Hepatocyte (in vitro differentiated cells): ENCODE measurements at places on chromosomes 6 and 20. TPM values are rescaled to one million over a fixed set of nuclear protein-coding genes. Genes with fewer than 3 reads are reported as not detected.

- no peak for DNase-seq
- H3K4me3 ChIP-seq: no peak overlapping the region
- no peaks in the 10 kb centered on the region for H3K27me3 ChIP-seq
- no peaks in the 10 kb centered on the region for H3K36me3 ChIP-seq
- no peak overlapping the region for H3K27ac ChIP-seq
- H3K4me1 ChIP-seq: no peaks in the 10 kb centered on the region
Observed at GRCh38 chr6:155517294-155517693, 61.7 kb upstream of the NOX3 start.

DNA sequence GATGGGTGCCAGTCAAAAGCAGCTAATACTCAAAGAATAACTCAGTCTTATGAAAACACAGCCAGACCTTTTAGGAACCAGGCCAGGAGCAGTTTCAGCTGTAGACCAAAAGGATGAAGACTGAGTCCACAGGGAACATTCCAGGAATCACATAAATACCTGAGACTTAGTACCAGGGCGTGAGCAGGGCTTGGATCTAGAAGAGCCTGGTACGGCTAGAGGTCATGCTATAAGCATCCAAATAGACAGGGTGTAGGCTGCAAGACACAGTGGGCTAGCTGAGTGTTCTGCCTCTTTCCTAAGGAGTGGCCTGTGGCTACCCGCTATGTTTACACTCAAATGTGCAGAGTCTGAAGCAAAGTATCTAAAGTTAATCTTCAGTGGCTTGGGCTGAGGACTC is 29.5 kb upstream of the LRRC1 start:
- peak overlapping the region; percentile 73 for H3K27ac ChIP-seq
- H3K4me1 ChIP-seq: peaks cover 4% of the 10 kb centered on the region
- H3K4me3 ChIP-seq: no peak overlapping the region
- no peaks in the 10 kb centered on the region for H3K36me3 ChIP-seq
- H3K27me3 ChIP-seq: no peaks in the 10 kb centered on the region

DNA sequence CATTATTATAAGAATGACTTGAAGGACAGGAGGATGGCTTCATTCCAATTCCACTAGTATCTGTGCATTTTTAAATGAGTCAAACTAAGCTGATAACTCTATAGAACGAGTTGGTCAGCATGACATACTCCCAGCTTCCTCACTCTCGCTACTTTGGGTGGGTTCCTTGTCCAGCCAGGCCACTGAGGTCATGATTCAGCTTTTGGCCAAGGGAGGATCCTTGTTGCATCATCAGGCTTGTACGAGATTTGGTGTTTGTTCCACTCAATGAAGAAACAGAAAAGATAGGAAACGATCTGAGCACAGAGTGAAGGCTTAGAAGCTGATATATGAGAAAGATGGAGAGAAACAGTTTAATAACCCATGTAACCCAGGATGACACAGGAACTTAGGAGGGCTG is 19.8 kb downstream of the NEDD9 start:
- H3K27ac ChIP-seq: no peak overlapping the region
- no peak for DNase-seq
- peaks cover 25% of the 10 kb centered on the region for H3K4me1 ChIP-seq
- H3K4me3 ChIP-seq: no peak overlapping the region

Gene IYD
- 8.5 and 10.0 TPM in 2 replicates for total RNA-seq

DNA sequence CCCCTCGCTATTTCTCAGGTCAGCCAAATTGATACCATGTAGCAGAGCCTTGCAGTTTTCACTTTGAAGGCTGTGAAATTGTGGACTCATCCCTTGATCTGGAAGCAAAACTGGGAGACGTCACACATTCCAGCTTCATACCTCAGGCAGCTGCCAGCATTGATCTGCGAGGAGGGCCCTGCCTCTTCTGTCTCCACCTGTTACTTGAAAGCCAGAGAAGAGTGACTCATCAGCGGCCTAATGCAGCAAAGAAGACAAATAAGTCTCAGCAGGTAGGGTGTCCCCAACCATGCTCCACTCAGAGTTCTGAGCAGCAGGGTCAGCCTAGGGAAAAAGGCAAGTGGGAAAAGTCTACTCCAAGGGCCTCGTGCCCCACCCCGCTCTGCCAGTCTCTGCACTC is 69.4 kb upstream of the BMP2 start:
- no peaks in the 10 kb centered on the region for H3K27me3 ChIP-seq
- peak overlapping the region; percentile 93 for H3K27ac ChIP-seq
- DNase-seq: peak; percentile 84
- H3K4me3 ChIP-seq: no peak overlapping the region
- H3K4me1 ChIP-seq: peaks cover 25% of the 10 kb centered on the region

GRCh38 chr6:25314509-25315175 is 35.5 kb downstream of the CARMIL1 start:
- H3K27me3 ChIP-seq: no peaks in the 10 kb centered on the region
- H3K4me1 ChIP-seq: peaks cover 47% of the 10 kb centered on the region
- DNase-seq: no peak
- H3K36me3 ChIP-seq: no peaks in the 10 kb centered on the region

DNA sequence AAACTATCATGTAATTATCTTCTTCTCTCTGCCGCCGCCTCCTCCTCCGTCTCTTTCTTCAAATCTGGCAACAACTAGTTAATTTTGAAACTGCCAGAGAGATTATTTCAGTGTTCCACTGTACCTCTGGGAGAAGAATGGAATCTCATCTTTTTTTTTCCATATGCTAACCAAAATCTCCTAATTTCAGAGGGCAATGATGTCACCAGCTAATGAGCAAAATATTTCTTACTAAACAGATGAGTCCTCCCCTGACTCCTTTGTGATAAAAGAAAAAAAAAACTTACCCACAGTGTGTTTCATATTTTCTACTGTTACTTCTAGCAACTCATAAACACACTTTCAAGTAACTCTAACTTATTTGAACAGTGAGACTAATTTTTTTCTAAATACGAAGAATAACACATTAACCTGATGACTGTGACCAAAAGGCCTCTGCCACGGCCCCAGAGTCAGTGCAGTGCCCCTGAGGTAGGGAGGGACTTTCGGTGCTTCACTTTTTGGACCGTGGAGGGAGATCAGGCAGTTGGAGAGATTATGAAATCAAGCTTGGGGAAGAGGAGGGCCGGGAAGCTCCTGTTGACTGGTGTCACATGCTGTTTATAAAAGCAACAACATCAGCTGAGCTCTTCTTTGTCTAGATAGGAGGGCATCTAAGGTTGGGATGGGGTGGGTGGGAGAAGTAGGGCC is 159.6 kb downstream of the SASH1 start:
- no peak overlapping the region for H3K4me3 ChIP-seq
- no peak for DNase-seq
- no peaks in the 10 kb centered on the region for H3K36me3 ChIP-seq

Gene SCAF8
- total RNA-seq: 35.6 and 38.5 TPM in 2 replicates

Gene PNLDC1
- total RNA-seq: not detected in 2 replicates

GRCh38 chr6:1739220-1739619 is 129.5 kb downstream of the FOXC1 start:
- no peak overlapping the region for H3K4me3 ChIP-seq
- no peaks in the 10 kb centered on the region for H3K36me3 ChIP-seq
- no peak for DNase-seq
- no peak overlapping the region for H3K27ac ChIP-seq
- H3K4me1 ChIP-seq: no peaks in the 10 kb centered on the region
- H3K27me3 ChIP-seq: no peaks in the 10 kb centered on the region

- H3K27me3 ChIP-seq: no peaks in the 10 kb centered on the region
- no peak overlapping the region for H3K27ac ChIP-seq
- H3K36me3 ChIP-seq: no peaks in the 10 kb centered on the region
Observed at GRCh38 chr20:61092251-61092650, 159.8 kb upstream of the CDH4 start.

- no peak for DNase-seq
- peaks cover 6% of the 10 kb centered on the region for H3K4me1 ChIP-seq
- no peaks in the 10 kb centered on the region for H3K36me3 ChIP-seq
- no peak overlapping the region for H3K27ac ChIP-seq
- no peak overlapping the region for H3K4me3 ChIP-seq
Observed at GRCh38 chr6:87766211-87766610, 64.2 kb upstream of the AKIRIN2 start.

Gene TPBG
- total RNA-seq: 24.8 and 32.0 TPM in 2 replicates
